ENCODE measurements at places on chromosomes 13 and 19.
A peak's percentile ranks its signal among the peaks of the same experiment; 100 is the strongest.

DNA sequence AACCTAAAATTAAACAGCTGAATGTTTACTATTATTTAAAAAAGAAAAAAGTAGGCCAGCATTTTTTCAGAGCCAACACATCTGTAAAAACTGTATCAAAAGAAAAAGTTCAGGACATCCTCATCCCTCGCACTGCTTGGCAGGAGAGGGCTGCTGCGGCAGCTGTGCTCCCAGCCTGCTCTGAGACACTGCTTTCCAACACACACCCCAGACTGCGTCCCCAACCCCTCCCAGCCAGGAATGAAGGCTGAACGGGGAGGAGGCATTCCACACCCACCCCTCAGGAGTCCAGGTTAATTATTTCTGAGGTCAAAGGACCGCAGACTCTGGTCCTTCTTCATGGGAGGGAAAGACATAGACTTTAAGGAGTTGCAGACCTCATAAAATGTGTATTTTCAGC lies 43.1 kb downstream of the COL4A1 start:
- H3K4me1 ChIP-seq: peaks cover 54% of the 10 kb centered on the region
- H3K36me3 ChIP-seq: no peaks in the 10 kb centered on the region
- H3K27ac ChIP-seq: peak overlapping the region; percentile 70
- H3K4me3 ChIP-seq: no peak overlapping the region
- DNase-seq: no peak
- H3K27me3 ChIP-seq: peaks cover 21% of the 10 kb centered on the region

GRCh38 chr19:41934849-41935374 lies 6.7 kb upstream of the ERFL start:
- no peaks in the 10 kb centered on the region for H3K36me3 ChIP-seq
- H3K4me3 ChIP-seq: no peak overlapping the region
- no peak overlapping the region for H3K27ac ChIP-seq
- peak; percentile 30 for DNase-seq

GRCh38 chr19:14363183-14364097 lies 17.8 kb upstream of the ADGRE5 start:
- H3K27me3 ChIP-seq: no peaks in the 10 kb centered on the region
- H3K4me3 ChIP-seq: peak overlapping the region; percentile 17
- H3K4me1 ChIP-seq: peaks cover 5% of the 10 kb centered on the region
- H3K36me3 ChIP-seq: no peaks in the 10 kb centered on the region
- H3K27ac ChIP-seq: peak overlapping the region; percentile 69
- peak; percentile 47 for DNase-seq

- DNase-seq: no peak
- peaks cover 48% of the 10 kb centered on the region for H3K27me3 ChIP-seq
- H3K4me3 ChIP-seq: no peak overlapping the region
- peaks cover 3% of the 10 kb centered on the region for H3K36me3 ChIP-seq
- H3K4me1 ChIP-seq: no peaks in the 10 kb centered on the region
- no peak overlapping the region for H3K27ac ChIP-seq
Observed at GRCh38 chr19:862581-863314, 3.3 kb downstream of the CFD start.

GRCh38 chr19:1522061-1522460 lies 1.8 kb upstream of the PLK5 start:
- no peak overlapping the region for H3K4me3 ChIP-seq
- H3K27ac ChIP-seq: no peak overlapping the region
- peaks cover 26% of the 10 kb centered on the region for H3K27me3 ChIP-seq
- H3K4me1 ChIP-seq: no peaks in the 10 kb centered on the region

DNA sequence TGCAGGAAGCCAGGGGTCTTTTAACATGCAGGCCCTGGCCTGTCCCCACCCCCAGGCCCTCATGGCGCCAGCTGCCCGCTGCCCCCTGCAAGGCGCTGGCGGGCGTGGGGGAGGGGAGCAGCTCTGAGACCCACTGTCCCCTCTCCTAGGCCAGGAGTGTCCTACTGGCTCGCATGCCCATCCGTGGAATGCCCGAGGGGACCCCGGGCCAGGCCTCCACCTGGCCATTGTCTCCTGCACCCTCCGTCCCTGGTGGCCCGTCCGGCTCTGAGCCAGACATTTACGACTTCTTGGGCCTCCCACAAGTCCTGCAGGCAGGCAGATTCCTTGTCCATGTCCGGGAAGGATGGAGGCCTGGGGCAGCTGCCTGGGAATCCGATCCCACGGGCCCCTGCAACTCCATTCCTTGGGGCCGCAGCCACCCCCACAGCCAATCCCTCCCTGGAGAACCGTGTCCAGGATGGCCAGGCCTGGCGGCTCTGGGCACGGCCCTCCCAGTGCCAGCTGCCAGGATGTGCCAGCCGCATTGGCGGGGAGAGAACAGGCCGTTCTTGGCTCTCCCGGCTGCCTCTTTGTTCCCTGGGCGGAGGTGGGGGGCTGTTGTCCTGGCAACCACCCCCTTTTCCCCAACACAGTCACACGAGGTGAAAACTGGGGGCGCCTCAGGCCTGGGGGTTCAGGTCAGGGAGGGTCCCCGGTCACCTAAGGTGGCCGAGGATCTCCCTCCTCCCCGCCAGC lies 10.5 kb upstream of the PLIN3 start:
- H3K36me3 ChIP-seq: no peaks in the 10 kb centered on the region
- no peaks in the 10 kb centered on the region for H3K27me3 ChIP-seq
- H3K4me3 ChIP-seq: peak overlapping the region; percentile 42
- peak overlapping the region; percentile 97 for H3K27ac ChIP-seq
- DNase-seq: peak; percentile 80

DNA sequence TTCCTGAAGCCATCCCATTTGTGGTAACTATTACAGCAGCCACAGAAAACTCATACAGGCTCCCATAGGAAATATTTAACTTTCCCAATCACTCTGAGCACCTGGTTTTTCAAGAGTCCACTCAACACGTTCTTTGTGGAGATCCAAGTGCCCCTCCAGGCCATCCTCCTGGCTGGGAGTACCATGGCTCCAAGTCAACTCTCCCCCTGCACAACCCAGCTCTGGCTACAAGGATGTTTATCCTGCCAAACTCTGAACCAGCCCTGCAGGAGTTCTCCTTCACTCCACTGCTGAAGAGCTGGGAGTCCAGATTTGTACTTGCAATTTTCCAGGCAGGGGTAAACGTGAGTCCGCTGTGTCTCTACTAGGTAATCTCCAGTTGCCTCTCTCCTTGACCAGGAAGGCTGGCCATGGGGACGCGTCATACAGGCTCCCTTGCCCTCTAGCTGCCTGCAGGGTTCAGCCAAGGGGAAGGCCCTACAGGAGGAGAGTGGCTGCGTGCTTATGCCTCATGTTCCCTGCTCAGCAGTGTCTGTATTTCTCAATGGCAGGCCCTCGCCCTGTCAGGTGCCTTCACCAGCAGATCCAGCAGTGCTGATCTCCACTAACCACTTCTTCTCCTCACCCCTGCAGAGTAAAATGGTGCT lies 29.9 kb upstream of the ARGLU1 start:
- peaks cover 4% of the 10 kb centered on the region for H3K4me1 ChIP-seq
- H3K36me3 ChIP-seq: no peaks in the 10 kb centered on the region
- no peak for DNase-seq
- no peak overlapping the region for H3K4me3 ChIP-seq
- H3K27ac ChIP-seq: no peak overlapping the region

- DNase-seq: no peak
- no peak overlapping the region for H3K27ac ChIP-seq
- H3K27me3 ChIP-seq: no peaks in the 10 kb centered on the region
Observed at GRCh38 chr13:34721631-34722595, 220.2 kb upstream of the NBEA start.

GRCh38 chr19:14183741-14184350 lies 22.1 kb downstream of the ADGRL1 start:
- DNase-seq: no peak
- H3K4me1 ChIP-seq: no peaks in the 10 kb centered on the region

DNA sequence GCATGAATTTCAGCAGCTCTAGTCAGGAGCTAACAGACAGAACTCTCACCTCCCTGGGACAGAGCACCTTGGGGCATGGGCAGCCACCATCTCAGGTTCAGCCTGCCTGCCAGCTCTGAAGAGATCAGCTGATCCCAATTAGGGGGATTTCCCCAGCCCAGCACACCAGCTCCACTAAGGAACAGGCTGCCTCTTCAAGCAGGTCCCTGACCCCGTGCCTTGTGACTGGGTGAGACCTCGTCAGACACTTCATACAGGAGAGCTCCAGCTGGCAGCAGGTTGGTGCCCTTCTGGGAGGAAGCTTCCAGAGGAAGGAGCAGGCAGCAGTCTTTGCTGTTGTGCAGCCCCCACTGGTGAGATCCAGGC lies 84.5 kb upstream of the UFM1 start:
- no peak overlapping the region for H3K27ac ChIP-seq
- DNase-seq: no peak
- no peaks in the 10 kb centered on the region for H3K4me1 ChIP-seq
- H3K36me3 ChIP-seq: no peaks in the 10 kb centered on the region
- no peak overlapping the region for H3K4me3 ChIP-seq

- H3K4me3 ChIP-seq: no peak overlapping the region
- H3K27ac ChIP-seq: no peak overlapping the region
- no peaks in the 10 kb centered on the region for H3K36me3 ChIP-seq
- H3K4me1 ChIP-seq: no peaks in the 10 kb centered on the region
- H3K27me3 ChIP-seq: no peaks in the 10 kb centered on the region
Observed at GRCh38 chr13:108322206-108322824, 52.8 kb downstream of the TNFSF13B start.

DNA sequence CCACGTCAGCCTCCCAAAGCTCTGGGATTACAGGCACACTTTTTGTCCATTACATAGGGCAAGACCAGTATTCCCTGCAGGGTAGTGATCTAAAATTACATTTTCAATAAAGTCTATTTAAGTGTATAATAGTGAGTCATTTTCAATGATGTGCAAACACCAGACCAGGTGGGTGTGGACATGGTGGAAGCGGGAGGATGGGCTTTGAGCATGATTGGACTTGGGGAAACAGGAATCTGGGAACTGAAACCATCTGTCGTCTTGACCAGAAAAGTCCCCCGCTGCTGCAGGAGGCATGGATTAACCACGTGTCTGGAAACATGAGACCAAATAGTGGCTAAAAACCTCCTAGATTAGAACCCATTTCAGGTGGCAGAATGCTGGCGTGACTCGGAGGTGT lies 4.9 kb downstream of the FXYD3 start:
- H3K4me1 ChIP-seq: peaks cover 33% of the 10 kb centered on the region
- no peak overlapping the region for H3K4me3 ChIP-seq
- H3K36me3 ChIP-seq: no peaks in the 10 kb centered on the region
- peak; percentile 56 for DNase-seq
- no peaks in the 10 kb centered on the region for H3K27me3 ChIP-seq
- peak overlapping the region; percentile 93 for H3K27ac ChIP-seq

DNA sequence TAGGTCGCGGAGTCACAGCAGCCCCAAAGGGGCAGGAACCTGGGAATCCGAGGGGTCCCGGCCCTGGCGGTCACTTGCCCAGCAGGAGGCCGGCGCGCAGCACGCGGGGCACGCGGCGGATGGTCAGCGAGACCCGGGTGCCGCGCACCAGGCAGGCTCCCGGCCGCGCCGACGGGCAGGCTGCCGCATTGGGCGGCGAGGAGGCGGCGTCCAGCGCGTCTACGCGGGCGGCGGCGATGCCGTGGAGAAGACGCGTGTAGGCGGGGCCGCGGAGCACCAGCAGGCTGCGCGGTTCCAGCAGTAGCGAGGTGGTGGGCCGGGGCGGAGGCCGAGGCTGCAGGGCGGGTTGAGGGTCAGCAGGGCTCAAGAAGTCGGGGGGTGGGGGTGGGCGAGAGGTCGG lies 607 bp upstream of the SYNE4 start:
- no peak overlapping the region for H3K27ac ChIP-seq
- H3K4me1 ChIP-seq: peaks cover 12% of the 10 kb centered on the region
- DNase-seq: no peak
- H3K27me3 ChIP-seq: no peaks in the 10 kb centered on the region
- no peaks in the 10 kb centered on the region for H3K36me3 ChIP-seq
- peak overlapping the region; percentile 46 for H3K4me3 ChIP-seq

- no peak overlapping the region for H3K27ac ChIP-seq
- DNase-seq: no peak
- H3K4me3 ChIP-seq: peak overlapping the region; percentile 35
- no peaks in the 10 kb centered on the region for H3K36me3 ChIP-seq
Observed at GRCh38 chr13:22837980-22838647, 342.7 kb upstream of the SGCG start.

DNA sequence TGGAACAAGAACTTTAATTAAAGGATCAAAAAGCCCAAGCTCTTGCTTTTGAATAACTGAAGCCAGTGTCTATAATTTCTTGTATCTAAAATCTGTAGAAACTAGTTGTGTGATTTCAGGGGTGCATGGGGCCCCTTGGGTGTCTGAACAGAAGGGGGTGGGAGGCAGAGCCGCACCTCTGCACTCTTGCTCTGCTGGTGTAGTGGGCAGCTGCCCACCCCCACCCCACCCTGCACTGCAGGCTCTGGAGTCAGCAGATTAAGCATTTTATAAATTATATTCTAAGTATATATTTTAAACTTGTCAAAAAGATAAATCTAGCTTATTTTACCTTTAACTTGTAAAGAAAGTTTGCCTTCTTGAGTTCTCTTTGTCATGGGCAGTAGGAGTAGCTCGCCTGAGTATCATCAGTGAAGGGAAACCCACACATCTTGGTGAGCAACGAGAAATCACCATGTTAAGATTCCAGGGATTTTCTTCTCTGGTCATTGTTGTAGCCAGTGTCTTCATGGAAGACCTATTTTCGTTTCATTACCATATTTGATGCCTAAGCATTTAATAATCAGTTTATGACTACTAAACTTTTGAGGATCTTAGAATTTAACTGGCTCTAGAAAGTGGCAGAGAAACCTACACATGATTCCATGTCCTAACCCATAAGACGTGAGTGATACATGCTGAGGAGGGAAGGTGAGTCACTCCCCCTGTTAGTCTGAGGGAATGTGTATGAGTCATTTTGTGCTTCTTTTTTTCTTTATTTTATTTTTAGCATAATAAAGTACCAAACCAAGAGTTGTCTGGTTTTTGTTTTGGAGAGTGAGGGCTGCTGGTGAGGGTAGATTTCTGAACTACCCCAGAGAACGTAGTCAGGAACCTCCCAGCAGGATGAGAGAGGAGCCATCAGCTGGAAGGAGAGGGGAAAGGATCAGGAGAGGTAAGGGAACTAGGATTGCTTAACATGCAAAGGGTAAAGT lies 7.7 kb downstream of the UBE2L5 start:
- H3K4me3 ChIP-seq: no peak overlapping the region
- H3K4me1 ChIP-seq: peaks cover 7% of the 10 kb centered on the region
- H3K27ac ChIP-seq: peak overlapping the region; percentile 26
- DNase-seq: no peak
- H3K36me3 ChIP-seq: no peaks in the 10 kb centered on the region

- H3K4me1 ChIP-seq: peaks cover 2% of the 10 kb centered on the region
- no peaks in the 10 kb centered on the region for H3K36me3 ChIP-seq
Observed at GRCh38 chr13:112067871-112068539, 1.1 kb downstream of the SOX1 start.

- DNase-seq: no peak
- no peak overlapping the region for H3K4me3 ChIP-seq
- no peak overlapping the region for H3K27ac ChIP-seq
- peaks cover 5% of the 10 kb centered on the region for H3K27me3 ChIP-seq
- H3K36me3 ChIP-seq: no peaks in the 10 kb centered on the region
- no peaks in the 10 kb centered on the region for H3K4me1 ChIP-seq
Observed at GRCh38 chr19:17642656-17643055, 45.5 kb downstream of the UNC13A start.
